ENCODE measurements at places on chromosomes 1 and 21.

DNA sequence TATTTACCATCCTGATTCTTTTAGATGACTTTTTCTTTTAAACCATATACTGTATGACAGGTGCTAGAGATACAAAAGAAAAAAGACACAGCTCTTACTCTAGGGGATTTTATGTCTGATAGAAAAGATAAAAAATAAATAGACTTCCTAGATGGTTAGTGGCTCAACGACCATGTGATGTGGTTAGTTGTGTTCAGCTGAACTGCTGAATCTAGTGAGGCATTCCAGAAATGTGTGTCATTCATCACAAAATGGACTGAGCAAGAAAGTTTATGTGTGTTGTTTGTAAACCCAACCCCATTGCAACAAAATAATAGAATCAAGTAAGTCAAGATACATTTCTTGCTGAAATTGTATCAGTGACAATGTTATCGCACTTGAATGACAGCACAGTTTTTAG is 205.8 kb upstream of the LYPLAL1 start:
- no peak for DNase-seq

- no peak for DNase-seq
These were observed 64.6 kb downstream of the GRIK1 start for GRCh38 chr21:29875036-29875716.

- DNase-seq, result no peak
These were observed 186.2 kb downstream of the ADSS2 start for GRCh38 chr1:244265507-244265906.

- DNase-seq, result no peak
These were observed 165.3 kb upstream of the FOXD3 start for GRCh38 chr1:63157085-63157484.

DNA sequence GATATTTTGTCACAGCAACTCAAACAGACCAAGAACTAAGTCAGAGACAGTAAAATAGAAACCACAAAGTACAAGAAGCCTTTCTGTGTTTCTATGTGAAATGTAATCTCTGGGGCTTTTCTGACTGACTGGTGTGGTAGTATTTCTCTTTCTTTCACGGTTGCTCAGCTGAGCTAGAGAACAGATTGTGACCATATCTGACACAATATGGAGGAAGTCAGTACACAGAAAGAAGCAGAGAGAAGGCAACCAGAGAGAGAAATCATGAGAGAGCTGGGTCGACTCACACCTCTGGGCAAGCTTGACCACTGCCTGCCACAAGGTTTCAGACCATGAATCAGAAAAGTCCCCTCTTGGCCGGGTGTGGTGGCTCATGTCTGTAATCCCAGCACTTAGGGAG is 208.9 kb upstream of the GREM2 start:
- no peak for DNase-seq

DNA sequence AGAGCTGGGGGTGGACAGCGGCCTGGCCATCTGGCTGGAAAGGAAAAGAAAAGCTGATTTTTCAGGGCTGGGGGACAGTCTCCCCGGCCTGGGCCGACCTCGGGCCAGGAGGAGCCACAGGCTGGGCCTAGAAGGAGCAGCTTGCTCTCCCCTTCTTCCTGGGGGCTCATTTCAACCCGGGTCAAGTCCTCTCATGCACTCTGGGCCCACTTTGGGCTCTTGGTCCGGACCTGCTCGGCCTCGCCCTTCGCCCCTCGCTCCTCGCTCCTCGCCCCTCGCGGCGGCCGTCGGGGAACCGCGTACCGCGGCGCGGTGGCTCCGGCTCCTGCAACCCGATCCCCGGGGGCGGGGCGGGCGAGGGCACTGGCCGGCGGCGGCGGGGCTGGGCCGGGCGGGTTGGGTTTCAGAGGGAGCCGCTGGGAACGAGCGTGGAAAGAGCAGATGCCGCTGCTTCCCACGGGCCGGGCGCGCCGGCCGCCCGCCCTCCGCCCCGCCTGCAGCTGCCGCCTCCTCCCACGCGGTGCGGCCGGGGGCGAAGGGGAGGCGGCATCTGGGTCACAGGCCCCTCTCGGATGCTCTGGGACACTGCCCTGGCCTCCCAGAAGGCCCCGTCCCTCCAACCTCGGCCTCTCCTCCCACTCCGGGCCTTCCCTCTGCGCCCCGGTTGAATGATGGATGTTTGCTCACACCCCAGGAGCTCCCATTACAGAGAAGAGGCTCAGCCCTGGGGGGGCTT is 6.6 kb downstream of the HEYL start:
- no peak for DNase-seq

- DNase-seq, result no peak
These were observed 9.5 kb downstream of the WNT4 start for GRCh38 chr1:22133247-22133930.

DNA sequence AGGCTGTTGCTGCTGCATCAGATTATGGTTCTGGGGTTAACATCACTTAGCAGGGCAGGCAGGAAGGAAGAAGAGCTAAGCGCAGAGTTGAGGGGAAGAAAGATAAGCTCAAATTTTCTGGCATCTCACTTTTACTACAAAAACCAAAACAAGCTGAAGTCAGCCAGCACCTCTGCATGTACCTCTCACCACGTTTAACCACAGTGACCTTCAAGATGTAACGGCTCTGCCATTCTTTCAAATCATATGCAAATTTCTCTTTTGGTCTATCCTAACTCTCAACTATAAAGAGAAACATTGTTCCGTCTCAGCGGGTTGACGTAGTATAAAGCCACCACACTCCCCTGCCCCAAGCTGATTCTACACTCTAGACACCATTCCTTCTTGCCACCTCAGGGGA is 154.4 kb downstream of the OMA1 start:
- peak; percentile 34 for DNase-seq

DNA sequence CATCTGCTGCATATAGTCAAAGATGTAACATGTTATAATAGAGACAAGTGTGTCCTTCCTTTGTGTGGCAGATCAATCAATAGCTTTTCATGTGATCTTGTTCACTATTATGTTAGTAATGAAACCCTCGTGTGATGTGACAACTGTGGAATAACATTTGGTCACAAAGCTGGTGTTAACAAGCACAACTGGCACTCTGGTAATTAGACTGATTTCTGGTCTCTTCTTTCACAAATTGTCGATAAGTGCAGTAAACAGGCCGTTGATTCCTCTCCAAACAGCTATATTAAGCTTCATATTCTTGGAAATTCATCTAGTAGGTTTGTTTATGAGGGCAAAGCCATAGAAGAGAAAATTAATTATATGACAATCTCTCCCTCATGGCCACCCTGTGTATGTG is 616.7 kb upstream of the PTBP2 start:
- DNase-seq, result no peak

DNA sequence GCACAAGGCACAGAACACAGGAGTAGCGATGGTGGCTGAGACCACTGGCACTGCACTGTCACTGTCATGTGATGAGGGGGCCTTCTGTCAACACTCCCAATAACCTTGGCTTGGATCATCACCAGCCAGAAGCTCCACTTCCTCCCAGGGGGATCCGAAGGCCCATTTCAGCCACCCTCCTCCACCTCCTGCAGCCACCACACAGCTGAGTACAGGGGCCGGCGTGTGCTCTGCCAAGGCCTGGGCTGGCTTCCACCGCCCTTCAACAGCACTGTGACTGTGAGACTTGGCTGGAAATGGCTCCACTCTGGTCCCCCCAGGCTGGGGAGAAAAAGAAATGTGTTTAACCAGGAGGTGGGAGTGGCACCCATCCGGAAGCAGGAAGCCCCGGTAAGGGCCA is 9.9 kb upstream of the NADK start:
- no peak for DNase-seq

GRCh38 chr1:27144920-27145661 is 9.8 kb downstream of the SLC9A1 start:
- no peak for DNase-seq

GRCh38 chr1:200029035-200029821 is 1.7 kb downstream of the NR5A2 start:
- peak; percentile 11 for DNase-seq

GRCh38 chr1:42765832-42766740 is 742 bp downstream of the P3H1 start:
- DNase-seq, result peak; percentile 53

- DNase-seq, result no peak
These were observed 71.1 kb downstream of the IER5 start for GRCh38 chr1:181159451-181160140.

GRCh38 chr1:229248821-229249817 is 21.8 kb upstream of the RAB4A start:
- no peak for DNase-seq

GRCh38 chr21:33022489-33022827 is 3.3 kb upstream of the OLIG2 start:
- peak; percentile 14 for DNase-seq

DNA sequence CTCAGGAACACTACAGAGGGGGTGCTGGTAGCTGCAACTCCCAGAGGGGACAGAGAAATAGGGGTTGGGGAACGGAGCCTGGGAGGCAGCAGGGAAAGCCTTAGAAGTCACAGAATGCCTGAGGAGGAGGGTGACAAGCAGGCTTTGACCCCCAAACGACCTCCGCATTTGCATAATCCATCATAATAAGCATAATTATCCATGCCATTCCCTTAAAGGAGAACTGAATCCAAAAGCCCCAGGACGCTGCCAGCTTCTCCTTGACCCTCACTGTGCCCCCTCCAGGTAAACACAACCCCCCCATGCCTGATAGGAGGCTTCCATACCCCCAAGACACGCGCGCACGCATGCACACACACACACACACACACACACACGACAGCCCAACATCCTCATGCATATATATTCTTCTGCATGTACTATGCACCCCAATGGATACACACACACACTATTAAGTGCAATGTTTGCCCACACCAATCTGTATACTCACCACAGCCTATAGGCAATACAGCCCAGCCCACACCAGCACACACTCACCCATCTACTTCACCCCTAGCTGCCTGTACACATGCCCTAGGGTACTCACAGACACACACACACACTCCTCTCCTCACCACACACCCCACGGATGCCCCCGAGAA is 27.8 kb downstream of the SDC3 start:
- no peak for DNase-seq

DNA sequence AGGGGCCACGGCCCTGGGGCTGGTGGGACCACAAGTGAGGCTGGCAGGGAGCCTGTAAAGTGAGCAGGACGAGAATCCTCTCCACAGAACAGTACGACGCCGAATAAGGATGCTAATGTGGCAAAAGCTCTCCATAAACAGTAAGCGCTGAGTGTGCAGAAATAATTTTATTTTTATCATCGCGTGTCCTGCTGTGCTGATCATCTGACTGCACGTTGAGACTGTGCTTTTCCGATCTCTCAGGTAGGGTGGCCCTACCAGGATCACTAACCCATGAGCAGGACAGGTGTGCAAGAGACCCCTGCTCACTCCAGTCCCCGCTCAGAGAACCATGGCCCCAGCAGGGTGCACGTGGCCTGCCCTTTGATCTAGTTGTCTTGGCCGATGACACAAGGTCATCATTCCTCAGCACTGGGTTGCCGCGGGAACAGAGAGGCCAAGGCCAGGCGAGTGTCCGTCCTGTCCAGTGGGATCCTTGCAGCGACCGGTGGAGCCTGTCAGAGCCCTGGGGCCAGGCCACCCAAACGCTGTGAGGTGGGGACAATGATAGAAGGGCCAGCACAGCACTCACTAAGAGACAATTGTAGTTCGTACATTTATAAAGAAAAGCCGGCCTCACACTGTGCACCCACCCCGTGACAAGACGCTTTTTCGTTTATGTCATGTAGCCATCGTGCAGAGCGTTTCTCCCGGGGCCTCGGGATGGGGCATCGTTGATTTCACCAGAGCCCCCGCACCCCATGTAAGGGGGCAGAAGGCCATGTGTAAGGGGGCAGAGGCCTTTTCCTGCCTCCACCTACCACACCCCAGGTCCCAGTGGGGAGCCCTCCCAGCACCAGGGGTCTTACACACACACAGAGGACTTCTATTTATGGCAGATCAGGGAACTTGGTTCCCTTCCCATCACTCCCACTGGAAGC is 52.7 kb upstream of the ADARB1 start:
- no peak for DNase-seq

DNA sequence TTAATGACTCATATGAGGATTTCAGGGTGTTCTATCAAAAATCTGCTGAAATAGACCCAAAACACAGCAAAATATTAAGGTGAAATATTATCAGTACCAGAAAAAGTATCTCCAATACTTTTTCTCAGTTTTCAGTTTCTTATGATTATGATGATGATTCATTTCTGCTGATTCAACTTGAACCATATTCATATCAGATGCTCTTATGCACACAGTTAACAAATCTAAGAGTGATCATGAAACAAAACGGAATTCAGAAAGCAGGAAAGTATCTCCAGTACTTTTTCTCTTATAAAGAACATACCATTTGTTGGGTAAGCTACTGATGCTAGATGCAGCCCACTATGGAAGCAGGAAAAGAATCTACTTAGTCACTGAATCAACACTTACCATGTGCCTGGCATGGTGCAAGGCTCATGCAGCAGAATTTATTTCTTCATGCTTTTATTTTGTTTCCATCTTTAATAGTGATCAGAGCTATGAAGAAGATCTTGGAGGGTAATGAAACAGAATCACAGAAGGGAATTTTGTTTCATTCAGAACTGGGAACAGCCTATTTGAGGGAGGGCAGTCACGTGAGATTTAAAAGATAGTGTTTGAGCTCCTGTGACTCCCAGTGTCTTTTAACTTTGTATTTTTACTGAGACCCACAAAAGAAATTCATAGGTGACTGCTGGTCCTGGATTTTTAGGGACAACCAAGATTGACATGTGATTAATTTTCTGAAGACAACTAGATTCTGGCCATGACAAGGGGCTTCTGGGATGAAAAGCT is 480.6 kb downstream of the SETD4 start:
- no peak for DNase-seq

DNA sequence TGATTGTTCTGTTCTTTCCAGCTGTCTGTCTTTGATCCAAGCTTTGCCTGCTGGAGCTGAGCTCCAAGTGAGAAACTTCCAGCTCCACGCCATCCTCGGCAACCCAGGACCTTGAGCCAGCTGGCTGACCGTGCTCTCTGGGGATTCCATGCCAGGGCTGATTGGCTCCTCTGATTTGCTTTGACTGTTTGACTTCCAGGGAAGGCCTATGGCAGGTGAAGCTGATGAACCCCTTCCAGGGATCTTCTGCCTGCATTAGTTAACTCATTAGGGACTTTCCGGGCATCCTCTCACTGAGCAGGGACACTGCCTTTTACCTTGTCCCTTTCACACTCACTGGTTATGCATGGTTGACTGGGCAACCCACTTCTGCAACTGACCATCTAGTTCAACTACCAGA is 406.1 kb downstream of the RPS6KC1 start:
- DNase-seq, result no peak

DNA sequence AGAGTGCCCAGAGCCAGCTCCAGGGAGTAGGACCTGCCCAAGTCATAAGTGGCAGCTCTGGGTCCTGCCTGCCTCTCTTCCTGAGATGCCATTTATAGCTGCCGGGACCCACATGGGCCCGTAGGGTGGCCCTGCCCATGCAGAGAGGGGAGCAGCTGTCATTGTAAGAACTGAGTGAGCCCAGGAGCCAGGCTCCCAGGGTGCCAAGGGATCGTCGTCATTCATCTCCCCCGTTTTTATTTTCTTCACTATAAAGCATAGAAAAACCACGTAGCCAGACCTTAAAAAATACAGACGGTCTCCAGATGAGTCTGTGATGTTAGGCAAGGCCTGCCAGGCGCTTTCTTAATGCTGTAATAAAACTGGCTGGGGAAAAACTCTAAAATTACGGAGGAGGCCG is 90.7 kb downstream of the IGSF21 start:
- no peak for DNase-seq
